ENCODE measurements at places on chromosomes 2 and 18. TPM values are rescaled to one million over a fixed set of nuclear protein-coding genes. Genes with fewer than 3 reads are reported as not detected.

- no peak for DNase-seq
Observed at GRCh38 chr18:24764766-24765165, 304.3 kb downstream of the HRH4 start.

DNA sequence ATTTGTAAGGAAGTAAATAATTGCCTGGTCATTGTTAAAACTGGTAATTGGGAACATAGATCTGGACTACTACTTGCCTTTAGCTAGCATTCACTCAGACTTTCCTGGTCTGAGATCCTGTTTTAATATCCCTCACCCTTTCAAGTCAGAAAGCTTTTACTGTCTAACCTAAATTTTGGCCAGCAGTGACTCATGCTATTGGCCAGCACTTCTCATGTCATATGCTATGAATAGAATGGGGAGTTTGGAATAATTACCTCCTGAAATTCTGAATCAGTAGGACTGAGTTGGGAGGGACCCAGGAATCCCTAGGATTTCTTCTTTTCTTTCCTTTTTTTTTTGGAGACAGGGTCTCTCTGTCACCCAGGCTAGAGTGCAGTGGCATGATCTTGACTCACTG lies 19.3 kb downstream of the STK36 start:
- no peak for DNase-seq

GRCh38 chr2:119929537-119929936 lies 83.3 kb upstream of the EPB41L5 start:
- DNase-seq: no peak

GRCh38 chr2:43078781-43079755 lies 147.3 kb downstream of the ZFP36L2 start:
- no peak for DNase-seq

DNA sequence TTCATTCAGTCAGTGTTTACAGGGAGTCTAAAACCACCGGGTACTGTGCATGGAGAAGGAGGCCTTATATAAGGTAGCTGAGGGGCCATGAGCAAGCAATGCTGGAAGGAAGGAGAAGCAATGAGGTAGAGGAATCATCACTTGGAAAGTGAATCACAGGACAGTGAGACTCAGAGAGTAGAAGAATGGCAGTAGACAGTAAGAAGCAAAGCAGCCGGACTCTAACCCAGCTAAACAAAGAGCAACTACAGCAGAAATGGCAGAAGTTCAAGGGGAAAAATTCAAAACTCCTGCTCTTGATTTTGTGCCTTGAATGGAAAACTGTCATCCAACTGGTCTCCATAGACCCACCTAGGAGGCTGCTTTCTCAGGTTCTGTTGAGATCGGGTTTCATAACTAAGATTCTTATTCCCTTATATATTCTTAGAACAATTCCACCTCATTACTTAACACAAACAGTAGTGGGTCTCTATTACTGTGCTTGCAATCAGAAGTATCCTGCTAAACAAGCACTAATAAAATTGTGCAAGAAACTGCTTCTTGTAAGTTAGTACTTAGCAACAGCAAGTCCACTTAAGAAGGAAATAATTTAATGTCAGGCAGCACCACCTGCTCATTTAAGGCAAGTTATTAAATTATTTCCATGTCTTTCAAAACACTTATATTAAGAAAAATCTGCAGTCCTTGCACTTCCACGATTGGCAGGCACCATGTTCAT lies 68.0 kb downstream of the RBMS1 start:
- DNase-seq: no peak

DNA sequence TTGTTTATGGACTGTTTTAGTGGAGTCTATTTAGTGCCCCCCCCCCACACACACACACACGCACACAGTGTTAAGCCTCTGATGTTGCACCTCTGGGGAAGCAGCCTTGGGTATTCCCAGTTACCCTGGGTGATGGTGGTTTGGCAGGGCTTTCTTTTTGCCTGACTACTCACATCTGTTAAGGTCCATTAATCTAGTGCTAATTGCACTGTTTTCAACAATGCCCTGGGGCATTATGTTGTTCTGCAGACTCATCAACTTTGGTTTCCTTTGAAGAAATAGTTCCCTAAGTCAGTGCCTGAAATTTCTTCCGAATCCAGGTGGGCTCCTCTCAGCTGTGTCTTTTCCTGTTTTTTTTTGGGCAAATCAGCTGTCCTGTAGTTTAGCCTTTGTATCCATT lies 34.7 kb downstream of the SPOPL start:
- DNase-seq: no peak

DNA sequence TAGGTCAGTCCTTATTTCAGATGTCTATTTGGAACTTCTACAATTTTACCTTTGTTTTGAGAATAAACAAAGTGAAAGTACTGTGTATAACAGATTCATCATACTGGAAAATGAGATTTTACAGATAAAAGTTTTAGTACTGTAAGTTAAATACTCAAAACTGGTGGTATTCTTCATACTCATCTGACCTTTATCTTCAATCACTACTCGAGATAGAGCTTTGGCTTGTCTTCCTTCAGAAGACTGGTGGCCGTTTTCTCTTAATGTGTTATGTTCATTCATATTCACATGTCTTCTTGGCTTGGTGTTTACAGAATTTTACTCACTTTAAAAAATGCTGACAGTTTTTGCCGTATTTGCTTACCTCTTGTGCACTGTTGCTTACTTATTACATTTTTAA lies 2.1 kb downstream of the SPOPL start:
- DNase-seq: no peak

GRCh38 chr2:127567351-127567854 lies 31.9 kb downstream of the MYO7B start:
- no peak for DNase-seq

The C1GALT1C1L gene
- 0.47 TPM for total RNA-seq

The TMEM17 gene
- 2.5 TPM for total RNA-seq

The C2orf72 gene
- 0.29 TPM for total RNA-seq

The CRYBA2 gene
- not detected for total RNA-seq
